NCI-H146 (cell line): ENCODE measurements at places on chromosomes 2 and 18.

DNA sequence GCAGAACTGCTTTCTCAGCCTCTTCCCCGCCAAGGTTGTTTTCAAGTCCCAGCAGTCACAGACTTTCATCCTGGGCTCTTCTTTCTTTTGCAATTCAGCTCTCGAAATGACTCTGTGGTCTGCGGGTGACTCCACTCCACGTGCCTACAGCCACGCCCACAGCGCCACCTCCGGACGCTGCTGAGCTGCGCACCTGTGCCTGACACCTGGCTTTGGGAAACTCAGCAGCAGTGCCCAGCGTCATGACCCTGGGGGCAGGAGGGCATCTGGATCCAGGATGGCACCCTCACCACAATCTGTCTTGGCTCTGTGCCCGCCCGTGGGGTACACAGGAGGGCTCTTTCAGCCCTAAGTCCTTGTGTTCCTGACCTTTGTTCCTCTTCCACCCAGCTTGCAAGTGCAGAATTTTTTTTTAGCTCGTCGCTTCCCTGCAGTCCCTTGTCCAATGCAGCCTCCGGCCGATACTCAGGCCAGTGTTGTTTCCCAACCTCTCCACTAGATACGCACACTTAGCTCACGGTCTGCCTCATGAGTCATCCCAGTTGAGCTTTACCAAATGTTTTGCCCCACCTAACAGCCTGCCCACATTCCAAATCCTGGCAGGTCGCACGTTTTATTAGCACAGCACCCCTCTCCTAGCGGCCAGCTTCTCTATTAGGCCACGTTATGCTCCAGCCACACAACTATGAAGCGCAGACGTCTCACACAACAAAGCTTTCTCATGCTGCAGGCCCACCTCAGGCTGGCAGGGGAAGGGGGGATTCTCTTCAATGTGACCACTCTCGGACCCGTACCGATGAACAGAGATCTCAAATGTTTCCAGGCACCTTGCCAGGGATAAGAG is 6.5 kb upstream of the CAPN10 start:
- DNase-seq = no peak

GRCh38 chr2:64873472-64873924 is 115.7 kb upstream of the SLC1A4 start:
- DNase-seq = peak; percentile 60

GRCh38 chr2:52341732-52342131 is 1309.8 kb upstream of the NRXN1 start:
- DNase-seq = no peak

DNA sequence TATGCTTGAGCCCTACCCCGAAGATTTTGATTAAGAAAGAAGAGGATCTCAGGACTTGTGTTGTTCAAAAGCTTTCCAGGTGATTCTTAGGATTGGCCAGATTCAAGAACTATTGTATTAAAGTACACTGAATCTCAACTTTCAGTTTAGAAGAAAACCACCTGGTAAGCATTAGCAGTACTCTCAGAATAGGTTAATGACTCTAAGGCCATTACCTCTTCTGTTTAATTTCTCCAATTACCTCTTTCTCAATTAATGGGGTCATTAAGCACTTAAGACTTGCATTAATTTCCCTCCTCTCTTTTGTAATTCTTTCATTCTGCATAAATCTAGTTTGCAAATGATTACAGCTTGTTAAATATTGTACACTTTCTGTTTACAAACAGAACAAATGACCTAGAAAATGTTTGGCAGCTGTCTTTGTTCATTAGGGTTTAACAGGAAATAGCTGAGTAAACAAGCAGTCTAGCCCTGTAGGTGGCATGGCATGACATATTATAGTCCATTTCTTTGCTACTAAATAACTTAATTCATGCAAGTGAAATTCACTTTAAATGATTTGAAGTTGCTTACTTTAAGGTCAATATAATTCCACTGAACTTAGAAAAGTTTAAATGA is 20.4 kb upstream of the TDRD15 start:
- DNase-seq = peak; percentile 23

GRCh38 chr2:29262681-29263260 is 147.6 kb downstream of the CLIP4 start:
- peak; percentile 45 for DNase-seq

- DNase-seq = peak; percentile 37
Observed at GRCh38 chr2:135586148-135586547, 54.9 kb downstream of the R3HDM1 start.

GRCh38 chr2:30522421-30522820 is 75.4 kb downstream of the LCLAT1 start:
- DNase-seq = no peak

GRCh38 chr2:64143169-64144056 is 807 bp downstream of the PELI1 start:
- DNase-seq = peak; percentile 72

DNA sequence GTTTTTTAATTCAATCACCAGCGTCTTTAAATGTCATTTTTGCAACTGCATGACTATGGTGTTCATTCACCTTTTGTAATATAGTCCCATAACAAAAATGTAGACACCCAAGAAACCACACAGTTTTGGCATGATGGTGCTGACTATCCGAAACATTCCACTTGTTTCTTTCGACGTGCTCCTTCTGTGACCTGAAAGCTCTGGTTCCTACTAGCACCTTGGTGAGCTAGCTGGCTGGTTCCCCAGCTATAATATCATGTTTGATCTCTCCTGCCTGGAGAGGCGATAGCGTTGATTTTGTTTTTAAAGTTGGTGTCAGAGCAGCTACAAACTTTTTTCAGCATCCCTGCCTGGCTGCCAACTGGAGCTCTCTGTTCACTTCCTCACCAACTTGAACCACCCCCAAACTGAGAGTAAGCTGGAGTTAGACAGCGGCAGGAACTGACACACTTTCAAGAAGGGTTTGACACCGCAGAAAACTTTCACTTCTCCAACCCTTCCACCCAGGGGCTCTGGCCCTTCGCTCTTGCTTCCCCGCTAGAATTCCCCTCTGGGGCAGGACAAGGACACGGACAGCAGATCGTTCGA is 1.1 kb downstream of the ATAD2B start:
- DNase-seq = peak; percentile 29

GRCh38 chr2:168920504-168921157 is 19.5 kb downstream of the G6PC2 start:
- DNase-seq = peak; percentile 6

DNA sequence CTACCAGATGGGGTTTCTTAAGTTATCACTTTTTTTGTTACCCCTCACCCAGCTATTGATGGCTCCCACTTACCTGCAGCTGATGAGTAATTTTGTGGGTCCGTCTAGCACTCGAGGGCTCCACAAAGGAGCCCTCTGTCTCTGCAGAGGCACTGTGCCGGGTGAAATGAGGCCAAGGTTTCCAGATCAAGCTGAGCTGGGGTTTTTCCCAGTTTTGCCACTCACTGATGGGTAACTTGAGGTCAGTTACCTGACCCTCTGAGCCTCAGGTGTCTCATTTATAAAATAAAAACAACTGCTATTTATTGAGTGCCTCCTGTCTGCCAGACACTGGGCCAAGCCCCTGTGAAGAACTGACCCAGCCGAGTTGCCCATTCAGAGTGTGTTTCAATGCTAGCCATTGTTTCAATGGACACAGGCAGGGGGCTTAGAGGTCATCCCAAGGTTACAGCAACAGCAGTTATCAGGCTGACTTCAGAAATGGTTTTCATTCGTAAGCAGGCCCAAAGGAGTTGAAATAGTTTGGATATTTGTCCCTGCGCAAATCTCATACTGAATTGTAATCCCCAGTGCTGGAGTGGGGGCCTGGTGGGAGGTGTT is 192.9 kb downstream of the NCK2 start:
- DNase-seq = no peak

DNA sequence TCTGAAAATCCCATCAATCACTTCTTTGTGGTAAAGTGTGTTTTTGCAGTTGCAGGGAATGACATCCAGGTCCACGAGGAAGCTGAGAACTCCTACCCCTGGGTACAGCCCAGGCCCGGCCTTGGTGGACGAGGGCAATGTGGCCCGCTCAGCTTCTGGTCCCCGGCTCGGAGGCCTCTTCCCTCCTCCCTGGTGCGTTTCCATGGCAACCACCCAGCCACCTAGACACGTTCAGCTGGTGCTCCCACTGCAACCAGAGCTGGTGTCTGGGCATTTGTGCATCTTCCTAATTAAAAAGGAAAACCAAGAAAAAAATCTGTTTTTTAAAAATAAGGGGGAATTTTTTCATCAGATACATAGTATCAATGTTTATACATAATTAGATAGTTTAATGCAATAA is 603.6 kb upstream of the SALL3 start:
- peak; percentile 33 for DNase-seq

DNA sequence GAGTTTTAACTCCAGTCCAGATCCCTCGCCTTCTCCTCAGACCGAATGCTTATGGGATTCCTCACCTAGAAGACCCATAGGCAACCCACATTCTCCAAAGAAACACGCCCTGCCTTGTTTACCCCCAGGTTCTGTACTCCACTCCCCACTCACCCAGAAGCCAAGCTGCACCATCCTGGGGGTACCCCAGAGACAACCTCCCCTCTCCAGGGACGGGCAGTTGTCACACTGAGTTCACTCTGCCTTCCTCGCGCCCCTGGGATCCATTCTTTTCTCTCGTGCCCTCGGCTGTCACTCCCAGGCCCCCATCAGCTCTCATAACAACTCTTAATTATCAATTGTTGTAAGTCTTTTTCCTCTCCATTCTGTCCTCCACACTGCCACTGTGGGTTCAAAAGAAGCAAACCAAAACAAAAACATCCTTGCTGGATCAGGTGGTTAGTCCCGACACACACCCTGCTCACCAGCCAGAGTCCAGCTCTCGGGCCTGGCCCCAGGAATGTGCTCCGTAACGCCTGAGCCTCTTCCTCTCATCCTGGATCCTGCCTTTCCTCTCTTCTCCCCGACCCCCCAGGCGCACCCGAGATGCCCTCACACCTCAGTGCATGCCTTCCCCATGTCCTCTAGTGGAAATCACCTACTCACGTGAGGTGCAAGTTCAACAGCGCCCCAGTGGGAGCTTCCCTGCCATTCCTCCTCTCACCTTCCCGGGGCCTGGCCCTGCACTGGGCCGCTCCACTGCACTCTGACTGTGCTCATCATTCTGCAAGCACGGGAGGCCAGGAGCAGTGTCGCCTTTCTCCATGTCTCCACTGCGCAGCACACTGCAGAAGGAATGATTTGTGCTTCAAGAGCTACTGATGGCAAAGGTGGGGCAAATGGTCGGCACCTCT is 20.7 kb downstream of the COX7A2L start:
- DNase-seq = no peak

- DNase-seq = peak; percentile 55
Observed at GRCh38 chr2:195318440-195319111, 338.4 kb upstream of the SLC39A10 start.

GRCh38 chr18:73118121-73118816 is 250.5 kb upstream of the NETO1 start:
- no peak for DNase-seq

- DNase-seq = no peak
Observed at GRCh38 chr2:241729868-241730267, 4.6 kb upstream of the D2HGDH start.

DNA sequence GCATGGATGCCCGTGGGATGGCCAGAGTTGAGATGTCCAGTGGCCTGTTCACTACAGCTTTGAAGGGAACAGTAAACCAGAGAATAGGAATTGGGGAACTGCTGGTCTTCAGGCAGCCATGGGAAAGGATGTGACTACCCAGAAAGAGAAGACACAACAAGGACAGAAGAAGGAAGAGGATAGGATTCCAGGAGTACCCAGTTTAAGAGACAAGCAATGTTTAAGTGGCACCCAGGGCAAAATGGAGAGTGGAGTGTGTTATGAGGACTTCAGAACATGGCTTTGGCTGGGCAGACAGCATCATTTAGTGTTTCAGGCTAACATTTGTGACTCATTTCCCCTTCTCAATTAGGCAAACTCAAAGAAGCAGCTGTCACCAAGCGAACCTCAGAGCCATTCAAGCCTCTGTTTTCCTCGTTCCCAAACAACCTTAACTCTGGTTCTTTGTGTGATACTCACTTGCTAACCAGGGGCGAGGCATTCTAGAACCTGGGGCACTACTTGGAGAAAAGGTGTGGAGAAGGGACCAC is 4.0 kb upstream of the FAM124B start:
- DNase-seq = no peak

GRCh38 chr2:31238126-31238905 is 4.4 kb downstream of the EHD3 start:
- no peak for DNase-seq

- peak; percentile 38 for DNase-seq
Observed at GRCh38 chr2:239934571-239935171, 90.5 kb downstream of the NDUFA10 start.

GRCh38 chr2:109497911-109498870 is 115.6 kb downstream of the SEPTIN10 start:
- no peak for DNase-seq

- no peak for DNase-seq
Observed at GRCh38 chr2:195124391-195125079, 532.5 kb upstream of the SLC39A10 start.

GRCh38 chr2:205198140-205198525 is 484.2 kb upstream of the NRP2 start:
- DNase-seq = no peak

DNA sequence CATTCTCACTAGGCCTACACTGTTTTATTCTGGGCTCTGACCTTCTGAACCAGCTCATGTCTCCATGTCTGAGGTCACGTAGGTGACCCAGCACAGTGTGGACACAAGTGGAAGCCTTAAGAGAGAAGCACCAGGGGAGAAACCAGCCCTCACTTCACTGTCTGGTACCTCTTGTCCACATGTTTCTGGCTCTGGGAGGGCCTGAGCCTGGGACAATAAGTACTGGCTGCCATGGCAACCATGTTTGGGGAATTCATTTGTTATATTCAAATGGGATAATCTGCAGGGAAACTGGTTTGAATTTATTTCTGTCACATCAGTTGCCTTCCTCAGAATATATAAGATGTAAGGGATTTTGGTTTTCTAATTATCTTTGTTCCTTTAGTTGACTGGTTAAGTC is 23.3 kb downstream of the MYO3B start:
- no peak for DNase-seq

DNA sequence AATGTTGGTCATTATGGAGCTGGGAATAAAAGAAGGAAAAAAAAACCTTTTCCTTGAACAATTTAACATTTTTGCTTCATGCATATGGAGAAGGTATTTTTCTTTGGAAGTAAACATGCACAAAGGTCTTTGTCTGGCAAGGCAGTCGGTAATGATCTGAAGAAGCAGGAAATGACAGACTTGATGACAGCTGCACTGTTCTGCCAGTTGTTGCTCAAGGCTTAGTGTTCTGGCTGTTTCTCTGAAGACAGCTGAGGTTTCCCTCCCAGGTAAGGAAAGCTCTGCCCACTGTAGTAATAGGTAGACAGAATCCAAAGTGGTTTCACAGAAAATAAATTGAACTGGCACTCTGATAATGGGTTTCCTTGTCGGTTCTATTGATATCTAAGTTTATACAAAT is 308.4 kb upstream of the GCFC2 start:
- no peak for DNase-seq
